ENCODE measurements at places on chromosomes 2 and 18. TPM values are rescaled to one million over a fixed set of nuclear protein-coding genes. Genes with fewer than 3 reads are reported as not detected.

Gene CAD
- 56.2 TPM for total RNA-seq

Gene ZNF521
- not detected for total RNA-seq

Gene CCDC74B
- 6.4 TPM for total RNA-seq

Gene STON1
- total RNA-seq = 0.39 TPM

Gene SKOR2
- not detected for total RNA-seq

Gene ABCB6
- total RNA-seq = 28.5 TPM

Gene FAM237A
- not detected for total RNA-seq
